PC-3 (cell line): ENCODE measurements at places on chromosomes 4 and X.

- DNase-seq = no peak
Observed at GRCh38 chrX:119997570-119997969, 54.0 kb upstream of the NKAP start.

- no peak for DNase-seq
Observed at GRCh38 chr4:26858035-26858918, 2.4 kb upstream of the STIM2 start.

GRCh38 chr4:87570290-87570805 lies 38.0 kb upstream of the DSPP start:
- no peak for DNase-seq

- no peak for DNase-seq
Observed at GRCh38 chr4:155288999-155289398, 80.6 kb downstream of the NPY2R start.

DNA sequence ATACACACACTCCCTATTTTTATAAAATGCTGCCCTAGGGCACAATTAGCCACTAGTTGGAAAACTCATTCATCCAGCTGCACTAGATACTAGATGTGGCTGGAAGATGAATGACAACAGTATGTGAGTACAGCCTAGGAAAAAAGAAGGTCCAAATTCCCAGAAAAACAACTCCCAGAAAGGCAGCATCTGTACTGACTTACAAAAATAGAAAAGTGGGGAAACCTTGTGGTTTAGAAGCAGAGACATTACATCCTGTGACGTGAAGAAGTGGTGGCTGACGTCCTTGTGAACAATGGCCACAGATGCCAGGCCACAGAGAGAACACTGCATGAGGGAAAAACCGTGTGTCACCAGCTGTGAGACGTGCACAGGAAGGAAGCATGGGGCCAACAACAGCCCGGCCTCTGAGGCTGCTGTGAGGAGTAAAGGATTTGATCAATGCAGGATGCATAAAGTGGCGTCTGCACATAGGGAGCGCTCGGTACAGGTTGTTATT lies 81.2 kb downstream of the SPRY1 start:
- no peak for DNase-seq

GRCh38 chrX:147180886-147181285 lies 366.3 kb upstream of the CXorf51A start:
- peak; percentile 52 for DNase-seq

- DNase-seq = no peak
Observed at GRCh38 chr4:99645638-99646037, 12.0 kb downstream of the C4orf54 start.

DNA sequence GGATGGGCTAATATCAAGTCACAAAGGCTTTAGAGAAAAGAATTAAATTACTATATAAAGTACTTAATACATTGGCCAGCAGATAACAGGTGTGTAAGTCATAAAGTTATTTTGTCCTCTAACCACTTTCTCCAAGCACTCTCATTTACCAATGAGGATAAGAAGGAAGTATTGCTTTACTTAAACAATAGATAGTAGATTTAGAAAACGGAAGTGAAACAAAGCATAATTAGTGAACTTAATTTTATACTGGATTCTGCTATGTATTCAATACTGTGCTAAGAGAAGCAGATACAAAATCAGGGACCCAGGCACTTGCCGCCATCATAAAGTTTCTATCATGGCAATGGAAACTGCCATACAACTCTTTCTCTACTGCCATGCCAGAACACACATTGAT lies 24.0 kb downstream of the AFM start:
- DNase-seq = no peak

GRCh38 chrX:47568656-47569295 lies 7.8 kb downstream of the ARAF start:
- DNase-seq = peak; percentile 40

GRCh38 chr4:15688051-15688450 lies 6.4 kb downstream of the FAM200B start:
- no peak for DNase-seq

DNA sequence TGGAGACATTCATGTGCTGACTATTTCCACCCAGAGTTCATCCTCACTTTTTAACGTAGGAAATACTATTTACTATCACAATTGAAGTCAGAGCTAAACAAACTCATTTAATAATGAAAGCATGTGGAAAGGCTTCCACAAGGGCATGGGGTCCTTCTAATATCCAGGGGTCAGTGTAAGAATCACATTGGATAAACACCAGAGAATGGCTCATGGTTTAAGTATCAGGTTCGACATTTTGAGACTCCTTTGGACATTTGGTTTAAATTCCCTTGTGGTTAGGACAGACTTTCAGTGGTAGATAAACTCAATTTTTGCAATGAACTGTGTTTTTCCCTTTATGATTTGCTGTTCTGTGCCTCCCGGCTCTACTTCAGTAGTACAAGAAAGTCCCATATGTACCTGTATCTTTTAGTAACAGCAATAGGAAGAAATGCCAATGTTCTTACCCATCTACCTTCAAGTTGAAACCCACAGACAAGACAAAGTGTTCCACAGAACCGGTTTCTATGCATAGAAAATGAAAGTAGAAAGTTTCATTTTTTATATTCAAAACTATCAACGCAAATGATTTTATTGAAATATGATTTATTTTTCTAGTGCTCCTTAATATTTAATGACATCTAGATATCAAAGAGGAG lies 589.0 kb upstream of the FAM241A start:
- no peak for DNase-seq

GRCh38 chr4:80134936-80135701 lies 62.1 kb upstream of the ANTXR2 start:
- peak; percentile 59 for DNase-seq

- DNase-seq = peak; percentile 23
Observed at GRCh38 chrX:121146059-121146628, 98.7 kb downstream of the GLUD2 start.

DNA sequence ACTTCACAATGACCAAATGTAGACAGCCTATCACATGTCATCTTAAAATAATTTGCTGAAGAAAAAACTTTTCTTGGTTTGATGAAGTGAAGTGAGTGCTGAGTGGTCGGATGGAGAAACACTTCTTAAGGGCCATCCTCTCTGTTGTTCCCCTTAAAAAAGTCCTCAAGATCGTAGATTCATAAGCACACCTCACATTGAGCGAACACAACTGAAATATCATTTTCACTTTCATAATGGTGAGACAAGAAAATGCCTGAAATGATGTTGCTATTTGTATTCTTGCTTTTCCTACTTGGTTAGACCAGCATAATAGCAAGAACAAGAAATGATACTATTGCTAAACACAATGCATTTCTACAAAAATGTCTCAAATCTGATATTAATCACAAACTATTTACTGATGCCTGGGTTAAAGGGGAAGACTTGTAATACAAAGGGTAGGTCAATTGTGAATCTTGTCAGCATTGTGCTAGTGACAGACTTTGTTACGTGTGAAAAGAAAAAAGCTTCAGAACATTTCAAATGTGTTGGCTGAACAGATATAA lies 305.6 kb upstream of the NR3C2 start:
- no peak for DNase-seq

DNA sequence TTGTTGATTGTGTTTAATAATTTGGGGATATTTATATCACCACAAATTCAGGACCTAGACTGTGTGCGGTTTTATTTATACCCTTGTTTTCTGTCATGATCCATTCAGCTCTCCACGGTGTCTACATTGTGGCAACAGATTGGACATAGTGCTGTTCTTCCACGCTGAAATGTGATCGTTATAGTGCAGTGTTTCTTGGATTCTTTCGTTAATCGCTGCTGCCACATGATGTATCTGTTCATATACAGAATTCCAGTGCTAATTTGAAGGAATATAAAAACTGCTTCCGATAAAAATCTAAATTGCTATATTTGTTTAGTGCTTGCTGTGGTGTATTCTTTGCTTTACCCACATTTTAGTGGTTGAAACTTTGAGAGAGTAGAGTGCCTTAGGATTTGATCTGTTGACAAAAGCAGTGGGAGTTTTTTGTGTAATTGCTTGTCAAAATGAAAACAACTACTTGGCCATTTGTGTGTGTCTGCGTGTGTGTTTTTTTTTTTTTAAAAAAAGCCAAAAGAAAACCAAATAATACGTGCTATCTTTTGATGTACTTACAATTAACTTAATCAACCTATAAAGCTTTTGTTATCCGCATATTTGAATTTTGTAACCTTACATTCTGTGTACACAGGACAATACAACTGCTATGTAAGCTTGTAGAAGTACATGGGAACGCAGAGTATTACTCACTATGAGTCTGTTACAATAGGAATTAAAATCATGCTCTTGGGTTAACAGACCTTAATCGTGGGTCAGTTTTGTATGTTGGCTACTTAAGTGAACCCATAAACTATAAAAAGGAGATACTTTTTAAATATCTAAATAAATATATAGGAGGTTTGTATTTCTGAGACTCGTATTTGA lies 353.3 kb downstream of the ARHGAP24 start:
- DNase-seq = peak; percentile 43

DNA sequence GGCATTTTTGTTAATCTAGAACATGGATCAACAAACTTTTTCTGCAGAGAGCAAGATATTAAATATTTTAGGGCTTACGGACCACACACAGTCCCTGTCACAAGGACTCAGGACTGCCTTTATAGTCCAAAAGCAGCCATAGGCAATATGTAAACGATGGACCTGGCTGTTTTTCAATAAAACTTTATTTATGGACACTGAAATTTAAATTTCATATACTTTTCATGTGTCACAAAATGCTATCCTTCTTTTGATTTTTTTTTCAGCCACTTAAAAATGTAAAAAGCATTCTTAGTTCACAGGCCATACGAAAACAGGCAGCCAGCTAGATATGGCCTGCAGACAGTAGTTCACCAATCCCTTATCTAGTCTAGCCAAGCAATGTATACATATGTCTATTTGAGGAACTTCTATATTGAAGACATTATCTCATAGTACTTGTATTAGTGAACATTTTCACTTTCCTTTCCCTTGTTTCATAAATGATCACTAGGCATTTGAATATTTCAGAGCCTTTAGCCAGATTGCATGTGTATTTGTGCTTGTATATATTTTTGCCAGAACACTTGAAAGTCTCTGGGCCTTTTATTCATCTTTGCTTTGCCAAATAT lies 350.9 kb downstream of the RPA4 start:
- no peak for DNase-seq

DNA sequence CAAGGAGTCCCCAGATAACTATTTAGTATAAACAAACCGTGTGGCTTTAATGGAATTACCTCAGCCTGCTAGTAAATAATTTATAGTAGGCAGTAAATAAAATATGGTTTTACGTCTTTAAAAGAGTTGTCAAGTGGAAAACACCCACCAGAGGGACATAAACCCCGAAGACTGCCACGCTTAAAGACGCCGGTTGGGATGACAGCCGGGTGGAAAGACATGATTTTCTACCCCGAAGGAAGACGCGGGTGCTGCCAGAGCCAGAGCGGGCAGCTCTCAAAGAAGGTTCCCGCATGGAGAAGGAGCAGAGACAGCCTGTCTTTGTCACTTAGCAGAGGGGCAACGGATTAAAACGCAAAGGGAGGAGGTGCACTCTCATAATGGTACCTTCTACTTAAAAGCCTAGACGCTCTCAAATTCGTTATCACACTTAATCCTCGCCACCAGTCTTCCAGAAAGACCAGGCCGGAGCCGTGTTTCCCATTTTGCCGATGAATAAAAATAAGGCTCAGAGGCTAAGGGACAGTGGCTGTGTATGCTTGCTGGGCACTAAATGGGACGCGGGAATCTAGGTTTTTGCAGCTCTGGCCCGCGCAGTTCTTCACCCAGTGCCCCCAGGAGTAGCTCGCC lies 140.5 kb upstream of the ZIC3 start:
- DNase-seq = no peak

DNA sequence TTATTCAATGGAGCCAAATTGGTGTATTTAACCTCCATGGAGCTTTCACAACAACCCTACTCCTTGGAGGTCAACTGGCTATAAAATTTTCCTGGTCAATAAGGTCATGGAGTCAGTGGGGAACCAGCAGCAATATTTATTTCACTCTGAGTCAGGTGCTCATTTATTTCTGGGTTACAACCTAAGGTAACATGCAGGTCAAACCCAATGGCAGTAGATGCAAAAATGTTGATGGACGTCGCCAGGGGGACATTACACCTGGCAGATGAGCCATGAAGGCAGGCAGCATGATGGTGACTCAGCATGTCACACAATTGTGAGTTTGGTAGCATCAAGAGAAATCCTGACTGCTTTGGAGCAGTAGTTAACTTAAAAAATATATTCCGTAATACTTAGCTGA lies 514.1 kb downstream of the IL15 start:
- no peak for DNase-seq

GRCh38 chr4:141797966-141798365 lies 161.6 kb downstream of the IL15 start:
- peak; percentile 25 for DNase-seq

DNA sequence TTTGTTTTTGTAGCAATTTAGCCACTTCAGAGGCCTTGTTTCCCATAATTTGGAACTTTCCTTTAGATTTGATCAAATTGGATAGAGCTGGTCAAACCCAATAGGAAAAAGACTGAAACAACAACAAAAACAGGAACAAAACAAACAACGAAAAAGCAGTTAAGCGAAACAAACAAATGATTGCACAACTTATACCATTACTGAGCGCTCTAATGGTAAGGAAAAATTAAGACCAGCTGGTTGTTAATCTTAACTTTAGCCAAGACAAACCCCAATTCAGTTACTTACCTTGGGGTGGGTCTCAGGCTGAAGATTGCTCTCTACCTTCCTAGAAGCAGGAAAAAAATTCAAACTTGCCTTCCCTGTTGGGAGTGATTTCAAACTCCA lies 38.3 kb downstream of the SPCS3 start:
- DNase-seq = no peak

- peak; percentile 7 for DNase-seq
Observed at GRCh38 chrX:16075087-16075486, 48.3 kb upstream of the GRPR start.

- peak; percentile 4 for DNase-seq
Observed at GRCh38 chrX:5474282-5474681, 754.4 kb downstream of the NLGN4X start.

DNA sequence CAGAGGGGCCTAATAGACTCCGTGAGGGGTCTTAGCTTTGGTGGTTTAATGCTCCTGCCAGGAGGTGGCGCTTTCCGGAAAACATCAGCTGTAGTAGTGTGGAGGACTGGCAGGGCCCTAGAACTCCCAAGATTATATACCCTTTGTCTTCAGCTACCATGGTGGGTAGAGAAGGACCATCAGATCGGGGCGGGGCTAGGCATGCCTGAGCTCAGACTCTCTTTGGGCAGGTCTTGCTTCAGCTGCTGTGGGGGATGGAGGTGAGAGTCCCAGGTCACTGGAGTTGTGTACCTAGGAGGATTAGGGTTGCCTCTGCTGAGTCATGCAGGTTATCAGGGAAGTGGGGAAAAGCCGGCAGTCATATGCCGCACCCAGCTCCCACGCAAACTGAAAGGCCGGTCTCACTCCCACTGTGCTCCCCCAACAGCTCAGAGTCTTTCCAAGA lies 63.0 kb upstream of the AGA start:
- no peak for DNase-seq

DNA sequence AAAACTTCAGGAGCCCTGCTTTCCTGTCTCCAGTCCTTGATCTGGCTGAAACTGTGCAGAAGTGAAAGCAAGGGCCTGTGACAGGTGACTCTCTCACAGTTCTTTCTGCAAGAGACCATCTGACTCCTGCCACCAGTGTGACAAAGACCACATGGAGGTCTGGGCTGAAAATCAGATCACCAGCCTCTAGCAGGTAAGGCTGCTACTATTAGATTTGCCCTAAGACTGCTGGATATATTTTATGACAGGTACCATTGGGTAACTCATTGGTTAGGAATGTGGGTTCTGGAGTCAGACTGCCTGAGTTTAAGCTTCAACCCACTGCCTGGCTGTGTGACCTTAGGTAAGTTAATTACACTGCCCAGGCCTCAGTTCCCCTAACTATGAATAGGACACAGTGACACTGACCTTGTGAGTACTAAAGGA lies 163.3 kb upstream of the SLC7A11 start:
- peak; percentile 62 for DNase-seq

- DNase-seq = no peak
Observed at GRCh38 chr4:172876394-172876793, 292.2 kb upstream of the GALNT7 start.
